ENCODE measurements at places on chromosomes 6 and 20.

- DNase-seq: no peak
Measured at GRCh38 chr20:52104546-52105441, 86.8 kb downstream of the ZFP64 start.

GRCh38 chr6:162217058-162217457 lies 510.5 kb downstream of the PRKN start:
- no peak for DNase-seq

- no peak for DNase-seq
Measured at GRCh38 chr6:148208298-148208697, 134.3 kb upstream of the SASH1 start.

GRCh38 chr6:124822204-124822613 lies 140.0 kb upstream of the RNF217 start:
- DNase-seq: no peak

Data from tibial nerve (tissue), 4 donors.